ENCODE measurements at places on chromosomes 3 and 15.

GRCh38 chr3:33202711-33203457 lies 15.7 kb downstream of the SUSD5 start:
- no peak for DNase-seq

- peak; percentile 11 for DNase-seq
Observed at GRCh38 chr15:59814409-59814808, 125.3 kb upstream of the BNIP2 start.

GRCh38 chr15:92151741-92152140 lies 241.9 kb upstream of the ST8SIA2 start:
- no peak for DNase-seq

GRCh38 chr3:139577909-139578308 lies 38.4 kb upstream of the RBP1 start:
- no peak for DNase-seq

DNA sequence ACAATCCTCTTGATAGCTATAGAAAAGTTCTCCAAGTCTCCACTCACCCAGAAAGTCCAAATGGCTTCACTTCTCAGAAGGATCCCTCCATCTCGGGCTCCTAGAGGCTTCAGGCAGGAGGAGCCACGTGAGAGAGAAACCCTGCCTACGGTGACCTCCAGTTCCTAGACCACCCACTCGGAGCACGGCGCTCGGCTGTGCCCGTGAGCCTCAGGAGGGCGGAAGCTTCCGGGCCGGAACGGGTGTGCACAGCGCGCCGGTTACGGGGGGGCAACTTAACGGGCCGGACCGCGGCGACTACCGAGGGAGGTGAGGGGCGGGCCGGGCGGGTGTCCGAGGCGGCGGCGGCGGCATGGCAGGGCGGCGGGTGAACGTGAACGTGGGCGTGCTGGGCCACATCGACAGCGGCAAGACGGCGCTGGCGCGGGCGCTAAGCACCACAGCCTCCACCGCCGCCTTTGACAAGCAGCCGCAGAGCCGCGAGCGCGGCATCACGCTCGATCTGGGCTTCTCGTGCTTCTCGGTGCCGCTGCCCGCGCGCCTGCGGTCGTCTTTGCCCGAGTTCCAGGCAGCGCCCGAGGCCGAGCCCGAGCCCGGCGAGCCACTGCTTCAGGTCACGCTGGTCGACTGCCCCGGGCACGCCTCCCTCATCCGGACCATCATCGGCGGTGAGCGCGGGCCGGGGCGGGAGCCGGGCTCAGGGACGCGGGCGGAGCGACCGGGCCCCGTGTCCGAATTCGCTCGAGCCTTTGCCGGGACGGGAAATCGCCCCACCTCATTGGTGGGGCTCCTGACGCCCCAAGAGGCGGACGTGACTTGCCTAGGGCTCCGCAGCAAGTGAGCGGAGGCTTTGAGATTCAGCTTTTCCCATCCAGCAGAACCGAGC lies at the start of gene EEFSEC:
EEFSEC (plus strand) TSS at position 326 of the 886 bp plus-strand sequence; CDS start at position 353, 27 bp downstream.
- peak; percentile 72 for DNase-seq

Data from stimulated activated CD8-positive, alpha-beta memory T cell treated with anti-CD3 and anti-CD28 coated beads, Interleukin-12 subunit alpha, Interleukin-12 subunit beta, amount 100 ng/mL, for 1 hour (primary cell).